HAP-1 (cell line): ENCODE measurements at places on chromosomes 1 and 21.

DNA sequence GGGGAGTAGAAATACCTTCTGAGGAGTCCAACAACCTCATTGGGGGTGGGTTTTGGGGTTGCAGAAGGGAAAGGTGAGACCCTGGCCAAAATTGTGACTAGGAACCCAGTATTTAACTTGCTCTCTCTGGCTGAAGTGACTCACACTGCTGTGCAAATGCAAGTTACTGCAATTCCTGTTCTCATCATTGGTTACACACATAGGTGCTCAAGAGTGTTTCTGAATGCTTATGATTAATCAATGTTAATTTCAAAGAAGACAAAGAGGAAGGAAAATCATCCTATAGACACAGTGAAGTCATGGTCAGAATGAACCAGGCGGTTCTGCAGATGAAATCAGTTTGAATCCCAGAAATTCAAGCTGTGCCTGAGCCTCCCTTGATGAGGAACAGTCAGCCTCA lies 3.1 kb downstream of the ASCL5 start:
- DNase-seq: no peak

DNA sequence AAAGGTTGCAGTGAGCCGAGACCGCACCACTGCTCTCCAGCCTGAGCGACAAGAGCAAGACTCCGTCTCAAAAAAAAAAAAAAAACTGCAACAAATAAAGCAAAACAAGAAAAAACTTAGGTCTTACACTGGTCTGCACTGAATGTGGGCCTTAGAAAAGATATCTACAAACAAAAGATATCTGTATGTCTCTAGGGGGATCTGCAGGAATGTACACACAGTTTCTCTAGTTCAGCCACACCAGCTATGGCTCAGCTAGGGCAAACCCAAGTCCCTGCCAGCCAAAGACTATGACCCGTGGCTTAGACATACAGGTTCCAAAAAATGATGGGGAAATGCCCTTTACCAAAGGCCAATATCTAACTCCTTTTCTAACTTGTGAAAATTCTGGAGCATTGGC lies 202.4 kb upstream of the KAZN start:
- no peak for DNase-seq

GRCh38 chr1:3905266-3905952 lies 5.3 kb upstream of the C1orf174 start:
- no peak for DNase-seq

DNA sequence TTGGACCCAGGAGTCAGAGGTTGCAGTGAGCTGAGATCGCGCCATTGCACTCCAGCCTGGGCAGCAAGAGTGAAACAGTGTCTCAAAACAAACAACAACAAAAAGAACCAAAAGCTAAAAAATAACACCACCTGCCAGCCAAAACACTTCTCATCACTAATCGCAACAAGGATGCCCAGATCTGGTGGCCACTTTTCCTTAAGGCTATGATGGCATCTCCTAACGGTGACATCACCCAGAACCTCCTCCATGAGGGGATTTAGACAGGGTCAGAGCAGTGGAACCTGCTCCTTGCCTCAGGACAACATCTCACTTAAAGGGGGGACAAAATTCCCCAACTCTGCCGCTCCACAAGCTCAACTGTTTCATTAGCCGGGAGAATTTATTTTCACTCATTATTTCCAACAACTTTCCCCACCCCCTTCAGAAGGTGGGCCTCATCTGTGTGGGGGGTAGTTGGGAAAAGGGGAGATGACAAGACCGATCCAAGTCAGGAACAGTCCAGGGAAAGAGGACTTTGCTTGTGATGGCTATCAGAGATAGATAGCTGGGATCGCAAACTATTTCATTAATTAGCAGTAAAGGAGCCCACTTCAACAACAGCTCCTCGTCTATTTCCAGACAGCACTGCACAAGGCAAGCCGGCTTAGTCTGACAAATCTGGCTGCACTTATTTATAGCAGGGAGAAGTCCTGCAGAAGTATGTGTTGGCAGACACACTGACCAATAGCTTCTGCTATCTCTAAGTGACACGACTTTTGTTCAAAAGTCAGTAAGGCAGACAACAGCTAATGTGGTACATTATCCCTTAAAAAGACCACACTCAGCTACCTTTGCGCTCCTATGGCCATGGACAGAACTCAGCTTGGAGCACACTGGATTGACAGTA lies 2.6 kb downstream of the PABPC4 start:
- peak; percentile 33 for DNase-seq

- DNase-seq: peak; percentile 18
Observed at GRCh38 chr1:186304982-186305949, 69.8 kb downstream of the TPR start.

DNA sequence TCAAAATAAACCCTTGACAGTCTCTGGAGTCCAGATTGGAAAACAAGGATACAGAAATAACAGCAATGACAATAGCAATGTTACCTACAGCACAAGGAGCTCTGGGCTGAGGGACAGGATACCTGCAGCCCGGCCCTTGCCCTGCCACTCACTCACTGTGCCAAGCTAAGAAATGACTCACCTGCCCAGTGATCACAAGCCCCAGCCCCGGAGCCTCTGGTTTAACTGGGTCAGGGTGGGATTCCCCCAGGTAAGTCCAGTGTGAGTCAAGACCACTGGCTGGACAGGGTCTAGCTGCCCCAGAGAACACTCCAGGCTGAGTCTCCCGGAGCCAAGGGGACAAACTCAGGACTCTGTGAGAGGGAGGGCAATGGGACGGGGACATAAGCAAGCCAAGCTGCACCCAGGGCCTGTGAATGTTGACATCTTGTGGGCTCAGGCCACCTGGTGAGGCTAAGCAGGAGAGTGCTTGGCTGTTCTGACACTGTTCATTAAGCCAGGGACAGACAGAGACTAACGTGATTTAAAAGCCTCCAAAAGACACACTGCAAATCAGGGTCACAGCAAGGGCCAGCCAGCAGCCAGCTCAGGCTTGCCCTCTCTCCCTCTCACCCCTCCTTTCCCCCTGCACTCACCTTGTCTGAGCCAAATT lies 64.1 kb downstream of the MIS18A start:
- no peak for DNase-seq

DNA sequence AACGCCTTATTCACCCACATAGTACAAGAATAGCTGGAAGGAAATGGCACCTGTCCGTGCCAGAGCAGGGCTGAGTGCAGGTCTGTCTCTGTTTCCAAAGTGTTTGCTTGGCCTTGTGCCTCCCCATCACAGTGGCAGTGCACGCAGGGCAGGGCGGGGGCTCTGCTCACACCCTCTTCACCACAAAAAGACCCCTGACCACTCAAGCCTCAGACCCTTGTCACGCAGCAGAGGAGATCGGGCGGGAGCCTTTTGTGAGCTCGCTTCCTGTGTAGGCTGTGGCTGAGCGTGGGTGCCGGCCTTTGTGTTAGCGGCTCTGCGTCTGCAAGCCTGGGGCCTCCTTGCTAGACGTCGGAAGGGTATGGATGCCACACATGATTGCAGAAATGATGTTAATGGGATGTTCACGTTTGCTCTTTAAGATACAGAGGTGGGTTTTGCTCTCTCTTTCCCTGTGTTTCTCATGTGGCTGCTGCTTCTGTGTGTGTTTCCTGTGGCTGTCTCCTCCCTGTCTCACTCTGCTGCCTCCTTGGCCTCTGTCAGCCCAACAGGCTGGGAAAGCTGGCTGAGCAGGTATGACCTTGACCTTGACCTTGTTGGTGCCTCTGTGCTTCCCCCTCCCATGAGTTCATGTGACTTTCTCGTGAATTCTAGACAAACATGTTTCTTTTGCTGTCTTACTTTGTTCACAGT lies 45.4 kb downstream of the S100B start:
- DNase-seq: no peak

GRCh38 chr1:23869051-23869450 lies 961 bp upstream of the FUCA1 start:
- DNase-seq: no peak

DNA sequence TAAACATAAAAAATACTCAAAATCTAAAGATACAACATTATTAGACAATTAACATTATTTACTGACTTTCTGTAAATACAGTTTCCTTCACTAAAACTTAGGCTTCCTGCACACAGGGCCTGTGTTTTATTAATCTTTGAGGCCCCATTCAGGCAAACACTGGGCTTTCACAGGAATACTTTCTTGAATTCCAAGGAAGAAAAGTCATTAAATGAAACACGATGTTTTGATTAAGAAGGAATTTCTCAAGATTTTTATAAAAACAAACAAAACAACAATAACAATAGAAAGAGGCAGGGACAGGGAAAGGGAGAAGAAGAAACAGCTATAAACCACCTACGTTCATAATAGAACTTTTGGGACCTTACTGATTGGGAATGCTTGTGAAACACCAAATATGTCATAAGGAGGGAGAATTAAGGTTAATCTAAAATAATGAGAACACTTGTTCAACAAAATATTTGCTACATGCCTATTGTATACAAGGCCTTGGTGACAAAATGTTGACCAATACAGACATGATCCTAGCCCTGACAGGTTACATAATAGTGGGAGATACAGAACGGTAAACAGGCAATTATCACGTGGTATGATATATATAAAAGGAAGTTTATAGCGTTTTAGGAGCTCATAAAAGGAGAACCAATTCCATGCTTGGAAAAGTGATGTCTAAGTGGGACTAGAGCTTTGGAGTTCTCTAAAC lies 3.6 kb downstream of the DDAH1 start:
- no peak for DNase-seq

DNA sequence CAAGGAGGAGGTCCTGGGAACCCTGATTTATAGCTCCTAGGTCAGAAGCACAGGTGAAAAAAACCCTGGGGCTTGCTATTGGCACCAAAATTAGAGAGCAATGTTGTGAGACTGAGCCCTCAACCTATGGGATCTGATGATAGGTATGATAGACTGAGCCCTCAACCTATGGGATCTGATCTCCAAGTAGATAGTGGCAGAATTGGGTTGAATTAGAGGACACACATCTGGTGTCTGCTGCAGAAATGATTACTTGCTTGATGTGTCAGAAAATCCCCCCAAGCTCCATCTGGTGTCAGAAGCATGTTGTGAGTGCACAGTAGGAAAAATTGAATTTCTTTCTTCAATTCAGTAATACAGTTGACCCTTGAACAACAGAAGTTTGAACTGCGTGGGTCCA lies 62.4 kb downstream of the MAP3K21 start:
- no peak for DNase-seq

DNA sequence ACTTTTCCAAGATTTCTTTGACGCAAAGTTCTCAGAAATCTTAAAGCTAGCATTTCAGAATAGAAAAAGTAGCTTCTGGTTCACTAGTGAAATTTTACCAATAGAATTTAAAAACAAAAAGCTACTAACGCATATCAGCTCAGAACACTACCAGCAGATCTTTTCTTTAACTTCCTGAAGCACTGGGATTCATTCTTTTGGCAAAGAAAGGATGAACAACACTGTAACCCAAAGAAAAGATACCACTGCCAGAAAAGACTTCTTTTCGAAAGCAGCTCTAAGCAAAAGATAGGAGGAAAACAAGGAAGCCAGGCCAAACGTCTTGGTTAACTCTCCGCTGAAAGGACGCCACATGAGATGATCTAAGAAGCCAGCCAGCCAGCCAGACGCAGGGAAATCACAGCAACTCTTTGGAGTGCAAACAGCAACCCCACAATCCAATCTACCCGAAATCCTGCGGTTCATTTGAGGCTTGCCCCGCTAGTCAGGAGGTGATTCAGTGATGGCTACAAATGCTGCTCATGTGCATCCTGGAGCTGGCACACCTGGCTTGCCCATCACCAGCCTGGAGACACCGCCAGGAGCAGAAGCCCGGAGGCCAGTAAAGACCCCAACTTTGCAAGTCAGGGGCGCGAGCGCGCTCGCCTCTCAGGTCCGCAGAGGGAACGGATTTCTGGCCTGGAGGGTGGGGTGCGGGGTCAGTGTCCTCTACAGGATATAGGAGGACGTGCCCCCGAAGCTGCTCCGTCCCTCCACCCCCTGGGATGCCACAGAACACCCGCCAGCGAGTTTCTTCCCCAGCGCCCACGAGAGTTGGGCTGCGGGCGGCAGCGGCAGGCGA lies 812 bp downstream of the NBPF1 start:
- DNase-seq: peak; percentile 56

DNA sequence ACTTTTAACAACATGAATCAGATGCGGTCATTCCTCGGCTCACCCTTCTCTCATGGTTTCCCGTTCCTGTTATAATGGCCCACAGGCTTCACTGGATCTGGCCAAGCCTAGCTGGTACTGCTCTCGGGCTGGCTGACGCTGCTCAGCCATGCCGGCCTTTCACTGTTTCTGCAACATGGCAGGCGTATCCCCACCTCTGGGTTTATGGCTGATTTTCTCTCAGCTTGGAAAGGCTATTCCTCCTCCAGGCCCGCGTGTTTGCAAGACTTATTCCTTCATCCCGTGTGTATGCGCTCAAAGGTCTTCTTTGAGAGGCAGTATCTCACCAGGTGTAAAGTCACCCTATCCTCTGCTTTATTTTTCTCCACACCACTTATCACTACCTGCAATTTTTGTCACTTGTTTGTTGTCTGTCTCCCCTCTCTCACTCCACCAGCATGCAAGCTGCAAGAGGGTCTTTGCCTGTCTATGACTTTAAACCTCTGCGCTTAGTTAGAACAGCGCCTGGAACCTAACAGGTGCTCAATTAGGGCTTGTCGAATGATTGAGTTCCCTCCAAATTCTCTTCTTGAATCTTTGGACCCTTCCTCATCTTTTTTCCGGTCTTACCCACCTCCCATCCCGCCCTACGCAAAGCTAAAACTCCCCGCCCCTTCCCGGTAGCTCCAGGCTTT lies 491 bp upstream of the RAP1A start:
- no peak for DNase-seq

GRCh38 chr1:55384637-55385036 lies 169.5 kb upstream of the USP24 start:
- no peak for DNase-seq
